Central memory CD4-positive, alpha-beta T cell (primary cell): ENCODE measurements at places on chromosomes 7 and 10.

- no peak for DNase-seq
Measured at GRCh38 chr10:28947171-28947570, 269.9 kb downstream of the BAMBI start.

DNA sequence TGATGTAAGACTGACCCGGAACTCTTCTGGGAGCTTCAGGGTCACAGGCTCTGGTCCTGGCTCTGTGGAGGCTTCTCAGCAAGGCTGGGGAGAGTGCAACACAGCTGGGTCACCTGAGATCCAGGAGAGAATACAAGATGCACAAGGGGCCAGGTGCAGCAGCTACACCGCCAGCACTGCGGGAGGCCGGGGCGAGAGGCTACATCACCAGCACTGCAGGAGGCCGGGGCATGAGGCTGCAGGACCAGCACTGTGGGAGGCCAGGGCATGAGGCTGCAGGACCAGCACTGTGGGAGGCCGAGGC, 44.3 kb downstream of the PDGFA start:
- DNase-seq = no peak

- DNase-seq = no peak
Measured at GRCh38 chr10:60518745-60519144, 129.1 kb upstream of the ANK3 start.

DNA sequence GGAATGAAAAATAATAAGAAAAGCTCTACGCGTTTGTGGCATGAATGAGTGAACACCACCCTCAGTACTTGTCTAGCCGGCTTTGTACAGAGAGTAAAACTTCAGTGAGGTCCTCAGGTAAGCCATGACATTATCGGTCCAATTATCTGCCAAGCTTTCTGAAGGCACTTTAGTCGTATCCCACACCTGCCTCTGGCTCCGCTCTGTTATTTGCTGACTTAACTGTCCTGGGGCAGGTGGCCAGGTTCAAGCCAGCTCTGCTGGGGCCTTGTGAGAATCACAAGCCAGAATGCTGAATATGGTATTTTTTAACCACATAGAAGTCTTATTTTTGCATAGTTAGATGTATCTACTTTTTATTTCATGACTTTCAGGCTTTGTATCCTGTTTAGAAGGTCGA, 66.0 kb upstream of the FHIP2A start:
- no peak for DNase-seq

DNA sequence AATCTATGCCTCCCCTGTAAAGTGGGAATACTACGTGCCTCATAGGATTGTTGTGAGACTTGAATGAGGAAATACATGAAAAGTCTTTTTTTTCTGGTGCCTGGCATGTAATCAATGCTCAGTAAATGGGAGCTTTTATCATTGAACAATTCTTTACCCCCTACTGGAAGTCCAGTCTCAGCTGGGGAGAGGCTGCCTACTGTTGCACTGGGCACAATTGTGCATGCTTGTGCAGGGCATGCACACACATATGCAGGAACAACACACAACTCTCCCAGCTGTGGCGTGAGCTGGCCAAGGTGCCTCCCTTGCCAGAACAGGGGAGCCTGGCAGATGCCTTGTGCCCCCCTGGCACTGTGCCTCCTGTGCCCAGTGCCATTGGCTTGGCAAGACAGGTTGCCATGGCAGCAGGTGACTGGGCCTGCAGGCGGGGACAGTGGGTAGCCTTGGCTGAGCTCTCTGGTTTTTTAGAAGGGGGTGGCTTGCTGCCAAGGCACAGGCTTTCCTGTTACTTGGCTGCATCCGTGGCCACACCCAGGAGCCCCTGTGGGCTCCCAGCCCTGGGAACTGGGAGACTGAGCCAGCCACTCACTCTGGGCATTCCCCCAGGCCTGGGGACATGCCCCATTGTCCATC, 16.1 kb upstream of the PALD1 start:
- no peak for DNase-seq

DNA sequence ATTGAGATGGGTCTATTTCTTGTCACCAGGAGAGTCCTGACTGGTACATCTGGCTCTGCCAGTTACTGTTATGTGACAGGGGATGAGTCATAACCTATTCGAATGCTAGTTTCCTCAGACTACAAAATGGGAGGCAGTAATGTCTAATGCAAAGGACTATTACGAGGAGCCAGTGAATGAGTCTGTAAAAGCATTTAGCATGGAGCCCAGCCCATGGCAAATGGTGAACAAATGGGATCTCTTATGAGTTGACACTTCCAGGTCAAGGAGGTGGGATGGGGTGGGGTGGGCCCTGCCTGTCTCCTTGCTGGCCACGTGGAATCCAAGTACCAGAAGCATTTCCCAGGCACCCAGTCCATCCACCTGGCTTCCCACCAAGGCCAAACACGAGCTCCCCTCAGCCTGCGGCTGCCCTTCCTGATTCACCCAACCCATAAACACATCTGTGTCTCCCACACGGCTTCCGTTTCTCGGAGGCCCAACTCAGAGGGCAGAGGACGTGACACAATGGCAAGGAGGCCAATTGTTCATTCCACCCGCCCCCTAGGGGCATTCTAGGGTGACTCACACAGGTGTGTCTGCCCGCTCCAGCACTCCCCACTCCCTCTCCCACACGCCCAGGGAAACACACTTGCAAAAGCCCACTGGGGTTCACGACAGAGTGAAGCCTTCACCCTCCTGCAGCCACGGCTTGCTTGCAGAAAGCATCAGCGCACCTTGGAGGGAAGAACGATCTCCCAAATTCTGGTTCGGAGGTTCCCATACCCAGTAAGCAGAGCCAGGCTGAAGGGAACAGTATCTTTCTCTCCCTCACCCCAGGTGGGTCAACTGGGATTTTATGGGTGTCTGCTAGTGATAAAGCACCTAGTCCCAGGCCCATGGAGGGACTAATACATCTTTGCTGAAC, 109.8 kb downstream of the SH3PXD2A start:
- DNase-seq = peak; percentile 32

DNA sequence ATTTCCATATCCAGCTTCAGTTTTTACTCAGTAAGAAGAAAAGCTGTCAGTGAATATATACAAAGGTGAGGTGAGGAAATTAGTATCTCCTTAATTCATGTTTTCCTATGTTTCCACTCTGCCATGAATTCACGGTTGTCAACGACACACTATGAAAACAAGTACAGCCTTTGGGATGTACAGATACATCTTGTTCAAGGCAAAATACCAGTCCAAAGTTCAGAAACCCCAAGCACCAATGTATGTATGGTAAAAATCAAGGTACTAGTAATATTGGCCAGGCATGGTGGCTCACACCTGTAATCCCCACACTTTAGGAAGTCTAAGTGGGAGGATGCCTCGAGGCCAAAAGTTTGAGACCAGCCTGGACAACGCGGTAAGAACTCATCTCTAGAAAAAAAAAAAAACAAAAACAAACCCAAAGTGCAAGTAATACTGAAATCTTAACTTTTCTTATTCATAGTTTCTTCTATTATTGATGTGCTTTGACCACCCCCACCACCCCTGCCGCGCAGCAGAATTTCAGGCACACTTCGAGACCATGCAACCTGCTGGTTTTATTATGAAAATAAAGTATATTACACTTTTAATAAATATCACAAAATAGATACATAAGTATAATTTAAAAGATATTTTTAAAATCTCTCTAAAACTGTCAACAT, 3.5 kb downstream of the ESYT2 start:
- DNase-seq = no peak

DNA sequence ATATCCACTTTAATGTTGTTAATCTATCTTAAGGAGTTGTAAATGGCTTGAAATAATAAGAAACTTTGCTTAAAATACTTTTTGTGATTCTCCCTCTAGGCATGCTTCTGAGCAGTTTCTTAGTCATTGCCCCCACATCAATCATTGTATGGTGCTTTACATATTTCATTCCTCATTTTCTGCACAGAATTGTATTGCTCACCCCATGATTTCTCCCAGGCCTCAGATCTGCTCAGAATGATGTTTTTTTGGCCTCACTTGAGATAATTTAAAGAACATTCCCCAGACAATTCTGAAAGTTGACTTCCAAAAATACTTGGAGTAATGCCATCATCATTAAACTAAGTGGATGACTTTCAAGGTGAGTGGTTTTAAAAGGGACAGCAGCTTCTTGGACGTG, 82.1 kb upstream of the PRPS1L1 start:
- DNase-seq = no peak

DNA sequence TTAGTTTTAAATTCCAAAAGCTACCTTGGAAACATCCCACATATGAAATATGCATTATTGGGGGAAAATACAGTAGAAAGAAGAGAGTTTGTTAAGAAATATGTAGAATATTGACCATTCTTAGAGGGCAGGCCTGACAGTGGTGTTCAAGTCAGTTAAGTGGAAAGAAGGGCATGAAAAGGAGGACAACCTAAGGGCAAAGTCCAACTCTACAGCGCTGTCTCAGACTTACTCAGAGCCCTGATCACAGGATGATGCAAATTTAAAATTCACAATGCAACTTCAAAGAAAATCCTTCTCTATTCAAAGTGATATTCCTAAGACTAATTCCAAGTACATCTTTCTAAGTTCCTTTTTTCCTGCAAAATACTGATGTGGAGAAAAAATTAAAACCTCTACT, 139.1 kb upstream of the LRRTM3 start:
- no peak for DNase-seq

- no peak for DNase-seq
Measured at GRCh38 chr10:133415752-133416151, 8.7 kb downstream of the SPRN start.

DNA sequence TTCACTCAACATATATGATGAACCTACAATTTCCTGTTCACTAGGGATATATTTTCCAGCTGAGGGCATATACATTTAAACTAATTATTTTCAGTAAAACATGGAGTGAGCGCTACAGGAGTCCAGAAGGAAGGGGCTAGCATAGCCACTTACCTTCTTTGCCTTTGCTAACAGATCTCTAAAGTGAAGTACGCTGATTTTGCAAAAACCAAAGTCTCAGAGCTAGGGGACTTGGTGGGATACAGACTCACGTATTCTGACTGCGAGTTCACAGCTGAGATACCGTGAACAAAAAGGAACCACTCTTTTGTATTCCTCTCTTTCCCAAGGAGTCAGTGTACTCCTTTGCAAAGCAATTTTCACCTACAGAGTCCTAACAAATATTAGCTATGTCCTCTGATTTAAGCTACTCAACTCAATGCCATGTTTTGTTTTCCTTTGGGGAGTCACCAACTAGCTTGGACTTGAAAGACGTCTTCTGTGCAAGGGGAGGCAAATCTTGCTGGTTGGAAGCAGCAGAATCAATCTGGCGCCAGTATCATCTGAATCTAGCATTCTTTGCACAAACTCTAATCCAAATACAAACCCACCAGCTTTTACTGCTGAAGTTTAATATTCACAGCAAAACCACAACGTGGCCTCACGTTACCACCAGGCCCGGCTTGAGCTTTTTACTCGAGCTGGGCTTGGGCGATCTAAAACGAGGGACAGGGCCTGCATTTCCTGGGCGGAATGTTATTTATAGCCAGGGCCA, 657 bp downstream of the CDNF start:
- DNase-seq = no peak

DNA sequence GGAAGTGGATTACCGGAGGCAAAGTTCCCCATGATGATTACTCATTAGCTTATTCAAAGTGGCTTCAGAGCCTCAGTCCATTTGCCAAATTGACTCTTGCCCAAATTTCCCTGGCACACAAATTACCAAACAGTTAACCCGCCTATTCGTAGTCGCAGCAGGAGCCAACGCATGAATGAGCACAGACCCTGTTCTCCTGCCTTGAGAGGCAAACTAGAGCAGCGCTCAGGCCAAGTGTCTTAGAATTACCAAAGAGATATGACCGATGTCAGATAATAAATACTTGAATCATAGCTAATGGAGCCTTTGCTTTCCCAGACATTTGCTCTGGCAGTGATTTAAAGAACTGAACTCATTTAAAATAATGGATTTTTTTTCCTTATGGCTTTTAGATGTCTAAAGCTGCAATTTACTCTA, 64.9 kb downstream of the CTTNBP2 start:
- DNase-seq = no peak

DNA sequence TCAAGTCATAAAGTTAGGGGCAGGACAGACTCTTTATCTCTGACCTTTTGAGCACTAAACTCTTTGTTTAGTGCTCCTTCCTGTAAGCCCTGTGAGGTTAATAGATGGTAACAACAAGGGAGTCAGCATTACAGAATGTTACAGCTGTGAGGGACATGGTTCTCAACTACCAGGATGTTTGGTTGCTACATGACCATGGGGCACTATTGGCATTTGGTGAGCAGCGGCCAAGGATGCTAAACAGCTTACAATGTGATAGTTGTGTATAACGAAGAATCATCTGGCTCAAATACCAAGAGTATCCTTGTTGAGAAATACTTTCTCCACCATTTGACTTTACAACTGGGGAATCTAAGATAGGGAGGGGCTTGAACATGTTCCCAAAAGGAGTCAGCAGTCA, 35.4 kb upstream of the HPS1 start:
- DNase-seq = no peak

DNA sequence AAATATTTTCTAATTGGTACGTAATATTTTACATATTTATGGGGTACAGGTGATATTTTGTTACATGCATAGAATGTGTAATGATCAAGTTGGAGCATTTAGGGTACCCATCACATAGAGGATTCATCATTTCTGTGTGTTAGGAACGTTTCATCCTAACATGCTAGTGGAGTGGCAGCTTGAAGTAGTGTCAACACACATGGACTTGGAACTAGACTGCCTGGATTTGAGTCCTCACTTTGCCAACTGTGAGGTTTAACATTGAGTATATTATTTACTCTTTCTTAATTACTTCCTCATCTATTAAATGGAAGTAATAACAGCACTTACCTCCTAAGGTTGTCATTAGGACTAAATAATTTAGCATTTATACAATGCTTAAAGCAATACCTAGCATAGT, 241.9 kb downstream of the PLXDC2 start:
- DNase-seq = no peak

- no peak for DNase-seq
Measured at GRCh38 chr7:726854-727103, 280 bp downstream of the DNAAF5 start.

GRCh38 chr10:10803278-10803677, 214.4 kb upstream of the CELF2 start:
- no peak for DNase-seq

DNA sequence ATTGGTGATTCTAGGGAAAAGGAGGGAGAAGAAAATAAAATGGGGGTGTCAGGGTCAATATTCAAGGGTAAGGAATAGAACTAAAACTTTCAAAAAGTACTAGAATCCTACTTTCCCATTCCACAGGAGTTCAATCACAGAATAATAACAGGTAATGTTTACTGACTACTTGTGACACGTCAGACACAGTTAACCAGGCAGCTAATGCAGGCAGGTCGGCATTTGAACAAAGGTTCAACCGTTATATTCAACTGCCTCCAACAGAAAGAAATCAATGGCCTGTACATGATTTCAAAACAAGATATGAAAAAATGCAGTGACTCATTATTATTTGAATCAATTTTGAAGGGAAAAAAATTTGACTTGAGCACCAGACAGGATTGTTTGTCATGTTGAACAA, 3.1 kb downstream of the ASB15 start:
- DNase-seq = no peak
